Lower lobe of right lung (tissue), 2 donors: ENCODE measurements at places on chromosomes 16 and 17. TPM values are rescaled to one million over a fixed set of nuclear protein-coding genes. Genes with fewer than 3 reads are reported as not detected.
A peak's percentile ranks its signal among the peaks of the same experiment; 100 is the strongest.

The HLF gene
- 29.4 TPM for total RNA-seq

The BHLHA9 gene
- total RNA-seq, result not detected

The ALOX12 gene
- total RNA-seq, result 0.86 TPM

DNA sequence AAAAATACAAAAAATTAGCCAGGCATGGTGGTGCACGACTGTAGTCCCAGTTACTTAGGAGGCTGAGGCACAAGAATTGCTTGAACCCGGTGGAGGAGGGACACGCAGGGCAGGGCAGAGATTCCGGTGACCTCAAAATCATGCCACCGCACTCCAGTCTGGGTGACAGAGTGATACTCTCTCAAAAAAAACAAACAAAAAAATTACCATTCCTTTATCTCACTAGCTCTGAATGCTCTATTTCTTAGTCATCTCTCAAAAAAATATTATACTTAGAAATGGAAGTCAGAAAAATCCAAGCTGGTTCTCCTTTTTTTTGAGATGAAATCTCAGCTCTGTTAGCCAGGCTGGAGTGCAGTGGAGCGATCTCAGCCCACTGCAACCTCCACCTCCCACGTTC lies 40.8 kb downstream of the SPOP start:
- DNase-seq, result no peak

DNA sequence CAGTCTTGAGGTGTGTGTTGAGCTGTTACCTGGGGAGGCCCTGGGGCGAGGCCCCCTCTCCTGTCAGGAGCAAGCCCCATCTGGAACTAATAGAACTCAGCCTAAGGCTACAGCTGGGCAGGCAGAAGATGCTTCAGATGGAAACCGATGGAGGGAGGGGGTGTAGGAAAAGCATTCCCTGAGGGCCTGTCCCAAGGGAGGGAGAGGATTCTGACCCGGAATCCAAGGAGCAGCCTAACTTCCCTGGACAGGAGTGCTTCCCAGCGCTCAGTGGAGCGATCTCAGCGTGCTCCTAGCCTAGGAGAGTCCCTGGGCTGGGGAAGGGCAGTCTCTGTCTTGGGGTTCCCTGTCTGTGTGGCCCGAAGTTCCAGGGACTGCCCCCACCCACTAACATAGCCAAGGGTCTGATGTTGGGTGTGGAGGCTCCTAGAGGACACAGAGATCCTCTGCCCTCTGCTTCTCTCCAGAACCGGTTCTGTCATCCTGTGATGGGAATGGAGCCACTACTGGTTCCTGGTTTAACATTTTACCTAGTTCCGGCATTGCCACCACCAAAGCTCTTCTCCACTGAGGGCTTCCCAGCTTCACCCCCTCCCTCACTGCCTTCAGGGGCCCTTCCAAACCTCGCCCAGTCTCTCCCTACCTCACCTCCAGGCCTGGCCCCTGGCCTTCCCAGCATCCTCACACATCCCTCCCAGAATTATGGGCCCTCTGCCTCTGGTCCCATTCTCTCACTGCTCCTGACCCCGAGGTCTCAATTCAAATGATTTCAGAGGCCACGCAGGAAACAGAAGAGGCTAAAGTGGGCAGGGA lies 58.7 kb downstream of the RTN4RL1 start:
- DNase-seq, result no peak

- DNase-seq, result no peak
Observed at GRCh38 chr16:85908889-85909589, 10.1 kb downstream of the IRF8 start.

- no peak for DNase-seq
Observed at GRCh38 chr16:51523400-51523799, 372.3 kb upstream of the SALL1 start.

DNA sequence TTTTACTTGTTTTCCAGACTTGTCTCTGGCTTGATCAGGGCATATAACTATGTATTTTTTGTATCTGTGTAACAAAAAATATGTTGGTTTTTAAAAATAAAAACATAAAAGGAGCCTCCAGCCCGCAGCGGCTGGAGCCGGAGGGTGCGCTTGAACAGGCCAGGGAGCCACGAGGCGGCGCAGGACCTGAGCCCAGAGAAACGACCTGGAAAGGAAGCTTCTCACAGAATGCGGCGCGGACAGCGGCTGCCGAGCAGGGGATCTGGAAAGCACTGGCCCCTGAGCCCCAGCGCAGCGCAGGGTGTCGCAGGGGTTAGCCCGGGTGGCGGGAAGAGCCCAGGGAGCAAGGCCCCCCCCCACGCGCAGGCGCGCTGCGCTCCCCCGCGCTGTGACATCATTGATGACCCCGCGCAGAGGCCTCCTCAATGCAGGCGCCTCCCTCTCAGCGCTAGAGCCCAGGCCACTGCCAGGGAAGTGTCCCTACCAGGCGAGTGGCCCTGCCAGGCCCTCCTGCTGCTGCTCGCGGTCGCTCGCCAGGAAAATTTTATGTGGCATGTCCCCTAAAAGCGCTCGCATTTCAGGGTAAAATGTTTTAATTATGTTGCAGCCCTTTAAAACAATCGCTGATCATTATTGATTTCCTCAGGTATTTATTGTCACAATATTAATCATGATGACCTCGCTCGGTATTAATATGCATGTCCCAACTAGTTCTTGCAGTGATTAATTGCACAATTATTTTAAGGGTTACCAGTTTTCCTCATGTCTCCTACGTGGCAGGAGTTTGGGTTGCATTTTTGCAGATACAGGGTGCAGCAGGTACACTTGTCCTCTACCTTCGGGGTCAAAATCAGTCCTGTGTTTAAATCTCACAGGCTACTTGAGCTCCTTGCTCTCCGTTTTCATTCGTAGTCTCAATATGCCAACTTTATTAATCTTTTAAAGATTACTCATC lies 134.2 kb downstream of the USP22 start:
- peak; percentile 92 for DNase-seq

DNA sequence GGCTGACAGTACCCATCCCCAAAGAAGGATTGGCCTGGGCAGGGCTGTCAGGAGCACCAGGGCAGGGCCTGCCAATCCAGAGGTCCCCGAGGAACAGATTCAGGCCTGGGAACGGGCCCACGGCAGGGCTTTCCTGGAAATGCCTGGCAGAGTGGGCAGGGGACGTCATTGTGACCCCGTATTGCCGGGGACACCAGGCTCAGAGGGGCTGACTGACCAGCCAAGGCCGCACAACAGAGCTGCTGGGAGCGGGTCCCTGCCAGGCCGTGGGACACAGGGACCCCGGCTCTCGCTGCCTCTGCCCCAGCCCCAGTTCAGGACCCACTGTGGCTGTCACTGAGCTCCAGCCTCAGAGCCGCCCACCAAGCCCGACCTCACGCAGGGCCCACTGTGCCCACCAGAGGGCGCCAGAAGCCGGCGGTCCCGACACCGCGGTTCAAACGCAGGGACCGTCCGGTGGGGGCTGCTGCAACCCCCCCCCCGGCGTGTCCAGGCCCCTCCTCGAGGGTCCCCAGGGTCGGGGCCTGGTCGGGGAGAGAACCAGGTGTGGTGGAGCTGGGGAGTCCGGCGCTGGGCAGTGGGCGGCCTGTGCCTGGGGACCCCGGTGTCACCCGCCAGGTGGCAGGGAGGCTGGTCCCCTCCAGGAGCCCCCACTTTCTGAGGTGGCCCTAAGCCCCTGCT lies 15.2 kb upstream of the SSTR5 start:
- DNase-seq, result no peak

GRCh38 chr17:32136856-32137255 lies 5.4 kb upstream of the RHOT1 start:
- no peak for DNase-seq

DNA sequence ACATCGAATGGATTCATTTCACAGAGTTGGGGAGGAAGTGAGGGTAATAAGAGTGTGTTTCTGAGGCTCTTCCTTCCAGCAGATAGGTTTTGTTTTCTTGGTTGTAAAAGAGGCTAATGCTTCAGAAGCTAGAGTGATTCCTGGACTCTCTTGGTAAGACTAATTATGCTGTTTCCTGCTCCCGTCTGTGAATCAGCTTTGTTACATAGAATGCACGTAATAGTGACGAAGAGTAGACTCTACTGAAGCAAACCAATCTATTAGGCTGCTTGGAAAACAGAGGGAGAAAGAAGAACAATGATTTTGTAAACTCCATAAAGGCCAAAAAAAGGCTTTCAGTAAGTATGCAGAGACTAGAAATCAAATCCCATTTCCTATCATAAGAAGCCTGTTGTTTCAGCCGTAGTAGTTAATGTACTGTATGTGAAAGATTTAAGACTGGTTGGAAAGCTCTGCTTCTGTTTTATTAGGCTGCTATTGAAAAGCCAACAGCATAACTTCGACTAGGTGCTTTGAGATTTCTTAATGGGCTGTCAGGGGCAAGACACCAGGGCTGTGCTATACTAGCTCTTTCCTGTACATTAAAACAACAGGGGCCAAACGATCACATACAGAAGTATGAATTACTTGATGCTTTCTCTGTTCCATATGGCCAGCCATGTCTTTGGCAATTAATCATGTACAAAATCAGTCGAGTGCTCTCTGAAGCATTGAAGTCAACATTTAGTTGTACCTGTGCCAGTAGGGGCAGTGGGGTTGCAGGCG lies 219.0 kb downstream of the FTO start:
- no peak for DNase-seq

DNA sequence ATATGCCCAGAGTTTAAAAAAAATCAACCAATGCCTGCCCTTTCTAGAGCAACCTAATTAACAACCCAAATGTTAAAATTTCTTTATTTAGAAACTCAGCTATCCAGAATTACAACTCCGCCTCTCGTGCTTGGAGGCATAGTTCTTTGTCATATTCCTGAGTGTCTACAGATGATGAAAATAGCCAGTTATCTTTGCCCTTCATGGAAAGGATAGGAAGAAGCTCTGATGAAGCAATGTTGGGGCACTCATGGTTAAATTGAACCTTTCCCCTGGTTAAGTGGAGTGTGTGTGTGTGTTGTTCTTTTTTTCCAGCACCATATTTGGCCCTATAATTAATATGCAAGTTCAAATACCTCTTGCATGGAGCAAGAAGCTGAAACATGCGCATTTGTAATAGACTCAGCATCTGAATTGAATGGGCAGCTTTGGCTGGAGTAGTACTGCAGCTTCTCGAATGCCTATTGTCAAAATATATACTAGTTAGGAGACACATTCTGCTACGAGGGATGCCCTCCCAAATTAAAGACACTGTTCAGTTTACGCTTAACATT lies 506.2 kb downstream of the WWOX start:
- DNase-seq, result no peak

GRCh38 chr17:35969558-35970380 lies 11.5 kb downstream of the CCL16 start:
- DNase-seq, result peak; percentile 59

GRCh38 chr17:4523946-4524345 lies 25.3 kb downstream of the SPNS2 start:
- DNase-seq, result no peak

GRCh38 chr16:87550495-87550961 lies 51.8 kb upstream of the JPH3 start:
- DNase-seq, result peak; percentile 67

GRCh38 chr17:80729761-80730160 lies 185.1 kb downstream of the RPTOR start:
- DNase-seq, result no peak

GRCh38 chr16:78919852-78920251 lies 680.7 kb downstream of the MAF start:
- DNase-seq, result no peak
